Stimulated activated CD8-positive, alpha-beta memory T cell treated with anti-CD3 and anti-CD28 coated beads, Interleukin-2, amount 100 ng/mL, for 1 hour (primary cell): ENCODE measurements at places on chromosomes 5 and 9.

- no peak for DNase-seq
These were observed 494 bp downstream of the ASTN2 start for GRCh38 chr9:117414220-117414905.

GRCh38 chr5:130102960-130103359 is 198.7 kb downstream of the CHSY3 start:
- DNase-seq: no peak

GRCh38 chr5:2254406-2254805 is 371.7 kb upstream of the IRX4 start:
- no peak for DNase-seq

GRCh38 chr5:82388181-82388580 is 110.0 kb upstream of the RPS23 start:
- DNase-seq: no peak

GRCh38 chr9:106025453-106025852 is 331.1 kb downstream of the TMEM38B start:
- no peak for DNase-seq

DNA sequence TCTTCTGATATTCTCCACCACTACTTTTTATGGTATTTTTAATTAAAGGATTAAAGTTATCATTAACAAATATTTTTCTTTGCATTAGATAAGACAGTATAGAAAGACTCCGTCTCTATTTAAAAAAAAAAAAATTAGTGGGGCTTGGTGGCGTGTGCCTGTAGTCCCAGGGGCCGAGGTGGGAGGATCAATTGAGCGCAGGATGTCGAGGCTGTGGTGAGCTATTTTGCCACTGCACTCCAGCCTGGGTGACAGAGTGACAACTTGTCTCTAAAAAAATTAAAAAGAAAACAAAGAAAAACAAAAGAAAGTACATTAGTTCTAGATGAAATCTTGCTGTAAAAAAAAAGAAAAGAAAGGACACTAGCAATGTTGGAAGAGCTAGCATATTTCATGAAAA is 97.4 kb upstream of the IL6ST start:
- no peak for DNase-seq

DNA sequence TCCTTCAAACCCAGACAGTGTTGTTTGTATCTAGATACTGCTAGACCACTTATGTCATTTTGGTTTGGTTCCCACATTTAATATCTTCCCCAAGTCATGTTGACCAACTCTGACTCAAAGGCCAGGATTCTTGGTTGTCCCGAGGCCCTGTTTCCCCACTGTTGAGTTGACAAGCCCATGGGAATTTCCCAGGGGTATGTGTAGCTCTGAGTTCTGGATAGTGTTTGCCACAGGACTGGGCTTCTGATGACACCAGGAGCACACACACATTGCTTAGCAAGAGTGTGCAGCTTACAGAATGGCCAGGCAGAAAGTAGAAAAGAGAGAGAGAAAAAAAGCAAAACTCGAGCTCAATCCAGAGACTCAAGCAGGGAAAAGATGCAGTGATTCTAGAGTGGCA is 214.4 kb downstream of the NXNL2 start:
- no peak for DNase-seq

DNA sequence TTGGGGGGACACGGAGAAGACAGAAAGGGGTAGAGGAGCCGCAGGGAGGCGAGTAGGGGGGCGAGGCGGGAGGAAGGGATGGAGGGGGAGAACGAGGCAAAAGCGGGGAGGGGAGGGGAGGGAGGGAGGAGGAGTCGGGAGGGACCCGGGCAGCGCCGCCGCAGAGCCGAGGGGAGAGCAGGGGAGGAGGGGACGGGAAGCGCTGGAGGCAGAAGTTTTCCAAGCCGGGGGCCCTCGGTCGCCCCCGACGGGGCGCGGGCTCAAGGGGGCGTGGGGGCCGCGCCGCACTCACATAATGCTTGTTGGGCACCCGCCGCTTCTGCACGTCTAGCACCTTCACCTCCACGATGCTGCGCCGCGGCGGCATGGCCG is 353 bp downstream of the SH3PXD2B start:
- DNase-seq: no peak
